ENCODE measurements at places on chromosomes 2 and 18. TPM values are rescaled to one million over a fixed set of nuclear protein-coding genes. Genes with fewer than 3 reads are reported as not detected.

GRCh38 chr2:232543491-232543890 lies 4.0 kb downstream of the CHRNG start:
- no peak for DNase-seq

Gene CRYBA2
- not detected for total RNA-seq

Gene SPP2
- total RNA-seq = not detected

- no peak for DNase-seq
Measured at GRCh38 chr2:27980242-27980641, 89.7 kb downstream of the BABAM2 start.

GRCh38 chr2:2588777-2589176 lies 257.7 kb upstream of the MYT1L start:
- DNase-seq = no peak

- DNase-seq = no peak
Measured at GRCh38 chr2:215370112-215370965, 58.5 kb downstream of the ATIC start.

DNA sequence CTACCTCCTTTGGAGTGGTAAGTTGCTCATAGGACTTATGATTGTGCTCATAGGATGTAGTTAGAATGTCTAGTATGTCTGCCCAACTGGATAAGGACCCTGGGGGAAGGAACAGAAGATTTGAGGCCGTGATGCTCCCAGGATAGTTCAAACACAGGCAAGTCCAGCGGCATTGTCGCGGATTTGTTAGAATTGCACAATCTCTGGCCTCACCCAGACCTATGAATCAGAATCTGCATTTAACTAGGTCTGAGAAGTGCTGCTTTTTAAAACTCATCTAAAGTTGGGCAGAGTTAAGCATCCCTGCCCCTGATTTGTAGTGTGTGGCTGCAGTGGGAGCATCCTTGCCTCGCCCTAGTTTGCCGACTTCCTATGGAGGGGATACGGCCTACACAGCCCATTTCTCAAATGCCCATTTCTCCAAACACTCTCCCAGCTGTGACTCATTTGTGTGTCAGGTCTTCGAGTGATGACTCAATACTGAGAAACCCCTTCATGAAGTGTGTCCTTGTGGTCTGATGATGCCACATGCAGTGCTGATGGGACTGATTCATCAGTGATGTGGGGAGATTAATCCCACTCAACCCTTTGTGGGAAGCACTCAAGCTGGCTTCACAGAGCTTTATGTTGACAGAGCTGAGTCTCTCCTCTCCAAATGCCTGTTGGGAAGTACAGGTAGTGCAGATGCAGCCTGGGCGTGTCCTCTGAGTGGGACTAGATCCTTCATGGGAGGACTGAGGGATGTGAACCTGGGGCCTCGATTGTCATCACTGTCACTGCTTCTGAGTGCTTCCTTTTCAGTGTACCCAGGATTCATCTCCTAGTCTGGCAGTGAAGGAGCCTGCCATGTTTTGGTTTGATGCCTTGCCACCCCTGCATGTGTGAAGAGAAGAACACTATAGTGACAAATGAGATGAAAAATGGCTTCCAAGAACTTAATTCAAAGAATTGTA lies 18.7 kb downstream of the SMIM21 start:
- DNase-seq = no peak

Gene ABCG5
- total RNA-seq = not detected

Gene UGT1A8
- not detected for total RNA-seq

Gene GPBAR1
- 0.60 TPM for total RNA-seq

- no peak for DNase-seq
Measured at GRCh38 chr2:23944527-23944926, 4.3 kb downstream of the UBXN2A start.

DNA sequence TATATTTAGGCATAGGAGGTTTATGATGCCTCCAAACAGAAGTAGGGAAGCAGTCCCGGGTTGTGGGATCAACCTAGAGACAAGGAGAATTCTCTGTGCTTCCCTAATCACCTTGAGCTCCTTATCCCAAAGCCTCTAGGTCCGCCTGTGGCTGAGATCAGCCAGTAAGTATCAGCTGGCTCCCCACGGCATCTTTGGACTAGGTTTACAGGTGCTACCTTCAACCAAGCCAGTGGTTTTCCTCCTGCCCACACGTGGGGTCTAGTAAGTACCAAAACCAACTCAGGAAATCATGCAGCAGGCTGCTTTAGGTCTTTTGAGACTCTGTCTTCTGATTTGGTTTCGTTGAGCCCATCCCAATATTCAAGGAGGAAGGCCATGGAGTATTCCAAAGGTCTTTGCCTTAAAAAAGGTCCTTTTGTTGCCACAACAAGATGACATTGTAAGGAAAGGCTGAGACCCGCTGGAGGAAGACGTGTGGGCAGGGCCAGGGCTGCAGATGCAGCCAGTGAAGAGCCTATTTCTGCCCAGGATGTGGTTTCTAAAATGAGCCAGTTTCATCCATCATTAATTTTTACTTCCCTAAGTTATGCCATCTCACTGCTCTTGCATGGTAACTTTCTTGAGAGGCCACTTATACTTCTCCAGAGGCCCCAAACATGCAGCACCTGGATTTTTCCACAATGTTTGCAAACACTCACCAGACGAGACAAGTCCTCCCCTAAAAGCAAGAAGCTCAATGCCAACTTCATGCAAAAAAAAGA lies 248.7 kb downstream of the RNF152 start:
- no peak for DNase-seq

- no peak for DNase-seq
Measured at GRCh38 chr2:71464389-71464788, 11.0 kb downstream of the DYSF start.

DNA sequence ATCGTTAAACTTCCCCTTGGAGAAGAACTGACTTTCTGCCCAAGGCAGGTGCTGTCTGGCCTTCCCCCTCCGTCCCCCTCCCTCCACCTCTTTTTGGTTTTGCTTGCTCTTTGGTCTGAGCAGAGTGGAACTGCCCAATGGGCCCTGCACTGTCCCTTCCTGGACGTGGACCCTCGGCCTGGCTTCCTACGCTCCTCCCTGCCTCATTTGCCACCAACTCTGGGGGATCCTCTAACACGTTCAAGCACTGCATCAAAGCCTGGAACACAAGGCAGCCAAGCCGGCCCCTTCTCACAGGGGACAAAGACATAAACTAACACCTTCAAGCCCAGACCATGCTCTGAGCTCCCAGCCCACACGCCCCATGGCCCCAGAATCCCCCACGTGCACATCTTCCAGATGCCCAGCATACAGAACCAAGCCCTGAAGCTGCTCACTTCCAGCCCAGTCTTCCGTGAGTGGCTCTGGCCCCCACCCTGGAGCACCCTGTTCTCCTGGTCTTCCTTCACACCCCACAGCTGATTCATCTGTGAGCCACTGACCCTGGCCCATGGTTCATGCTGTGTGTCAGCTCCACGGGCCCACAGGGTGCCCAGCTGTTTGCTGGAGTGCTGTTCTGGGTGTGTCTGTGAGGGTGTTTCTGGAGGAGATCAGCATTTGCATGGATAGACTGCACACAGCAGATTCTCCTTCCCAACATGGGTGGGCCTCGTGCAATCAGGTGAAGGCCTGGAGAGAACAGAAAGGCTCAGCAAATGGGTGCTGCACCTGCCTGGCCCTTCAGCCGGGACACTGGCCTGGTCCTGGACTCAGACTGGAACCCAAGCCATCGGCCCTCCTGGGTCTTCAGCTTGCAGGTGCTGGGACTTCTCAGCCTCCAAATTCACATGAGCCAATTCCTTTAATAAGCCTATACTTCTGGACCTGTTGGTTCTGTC lies 247.1 kb upstream of the SALL3 start:
- DNase-seq = no peak

- DNase-seq = no peak
Measured at GRCh38 chr2:187869195-187869594, 315.0 kb upstream of the TFPI start.

Gene SP100
- 67.5 TPM for total RNA-seq

DNA sequence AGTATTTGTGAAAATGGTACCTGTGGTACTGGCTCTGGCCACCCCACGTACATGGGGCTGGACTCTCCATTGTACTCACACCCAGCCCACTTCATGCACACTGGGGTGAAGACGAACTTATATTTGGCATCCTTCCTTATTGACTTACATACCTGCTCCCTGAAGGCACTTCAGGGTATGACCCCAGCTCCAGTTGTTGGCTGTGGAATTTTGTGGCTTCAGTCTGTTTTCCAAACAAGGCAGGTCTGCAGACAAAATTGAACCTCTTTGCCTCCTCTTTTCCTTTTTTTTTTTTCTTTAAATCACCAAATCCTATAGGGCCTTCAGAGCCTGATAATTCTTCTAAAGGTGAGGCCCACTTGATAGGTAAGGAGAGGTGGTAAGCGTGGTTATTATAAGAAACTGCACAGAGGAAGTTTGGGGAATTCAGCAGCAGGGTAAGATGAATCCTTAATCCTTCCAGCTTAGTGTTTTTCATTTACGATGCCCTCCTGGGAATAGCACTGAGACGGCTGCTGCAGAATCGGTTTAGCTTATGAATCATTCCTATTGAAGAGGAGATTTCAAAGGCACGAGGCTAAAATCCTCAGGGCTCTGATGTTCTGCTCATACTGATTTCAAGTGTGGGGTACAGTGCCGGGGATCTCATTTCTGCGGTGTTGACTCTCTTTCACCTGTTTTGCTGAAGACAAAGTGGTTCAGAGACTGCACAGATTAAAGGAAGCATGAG lies 55.2 kb downstream of the KIF5C start:
- DNase-seq = no peak

DNA sequence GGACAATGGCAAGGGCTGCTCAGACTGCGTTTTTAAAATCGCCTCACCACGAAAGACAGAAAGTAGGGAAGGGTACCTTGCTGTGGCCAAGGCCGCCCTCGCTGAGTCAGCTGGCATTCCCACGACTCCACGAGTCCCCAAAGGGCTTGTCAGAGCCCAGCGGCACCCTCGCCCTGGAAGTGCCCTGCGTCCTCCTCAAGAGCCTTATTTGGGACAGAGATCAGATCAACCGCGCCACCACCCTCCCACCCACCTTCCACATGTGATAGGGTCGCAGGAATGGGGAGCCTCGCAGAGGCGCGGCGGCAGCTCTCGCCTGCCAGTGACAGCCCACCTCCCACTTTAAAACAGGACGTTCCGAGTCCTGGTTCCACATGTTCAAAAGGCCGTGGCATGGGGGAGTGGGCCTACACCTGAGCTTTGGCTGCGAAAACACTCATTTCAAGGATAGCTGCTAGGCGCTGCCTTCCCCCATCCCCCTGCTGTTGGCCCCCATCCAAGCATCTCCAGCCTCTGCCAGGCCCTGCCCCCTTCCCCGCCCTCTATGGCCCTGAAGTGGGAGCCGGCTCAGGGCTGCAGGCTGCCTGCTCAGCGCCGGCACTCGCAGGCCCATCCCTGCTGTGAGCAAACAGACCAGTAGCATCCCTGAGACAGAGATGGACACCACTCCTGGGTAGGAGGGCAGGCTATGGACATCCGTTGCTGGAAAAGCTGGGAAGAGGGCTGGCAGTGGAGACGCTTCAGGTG lies 38.1 kb upstream of the ARHGEF4 start:
- peak; percentile 39 for DNase-seq

- DNase-seq = no peak
Measured at GRCh38 chr18:49960376-49960775, 147.0 kb upstream of the ACAA2 start.

Gene INHBB
- total RNA-seq = 3.8 TPM

- no peak for DNase-seq
Measured at GRCh38 chr2:149573760-149574159, 13.8 kb downstream of the MMADHC start.

GRCh38 chr2:166067229-166067628 lies 60.6 kb downstream of the SCN1A start:
- no peak for DNase-seq
